ENCODE measurements at places on chromosomes 13 and 19.

DNA sequence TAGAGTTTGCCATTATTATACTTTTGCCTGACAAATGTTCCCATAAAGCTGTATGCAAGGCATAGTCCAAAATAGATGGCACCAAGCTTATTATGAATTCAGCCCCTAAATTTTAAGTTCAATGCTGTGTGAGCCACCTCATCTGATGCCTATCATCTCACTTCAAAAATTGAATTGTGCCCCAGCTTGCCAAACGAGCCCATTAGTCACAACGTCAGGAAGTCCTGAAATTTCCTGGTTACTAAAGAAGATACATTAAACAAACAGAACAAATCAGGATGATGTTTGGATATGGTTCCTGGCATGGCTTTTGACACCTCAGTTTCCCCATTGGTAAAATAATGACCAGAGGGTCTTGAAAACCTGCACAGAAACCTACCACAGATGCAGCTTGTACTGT is 147.5 kb upstream of the SOX21 start:
- DNase-seq, result no peak

- no peak for DNase-seq
Observed at GRCh38 chr19:1389033-1389940, 5.6 kb downstream of the NDUFS7 start.

- DNase-seq, result peak; percentile 78
Observed at GRCh38 chr19:19342086-19343015, 21.7 kb downstream of the MAU2 start.

GRCh38 chr19:30802424-30803013 is 430.3 kb downstream of the ZNF536 start:
- DNase-seq, result no peak

DNA sequence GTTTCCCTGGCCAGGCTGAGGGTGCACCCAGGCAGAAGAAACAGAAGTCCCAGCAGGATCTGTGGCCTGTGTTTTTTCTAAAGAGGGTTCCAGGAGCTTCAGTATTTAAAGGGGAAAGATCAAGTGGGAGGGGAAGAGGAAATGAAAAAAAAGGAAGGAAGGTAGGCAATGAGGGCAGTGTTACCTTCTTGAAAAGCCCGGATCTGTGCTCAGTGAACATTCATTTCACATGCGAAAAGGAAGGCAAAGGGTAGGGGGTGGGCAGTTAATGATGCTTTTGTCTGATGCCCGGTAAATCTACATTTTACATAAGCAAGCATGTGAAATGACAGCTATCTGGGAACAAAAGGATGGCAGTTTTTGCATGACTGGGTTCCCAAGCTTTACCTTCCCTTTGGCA is 326.2 kb downstream of the UQCRFS1 start:
- DNase-seq, result no peak

- no peak for DNase-seq
Observed at GRCh38 chr13:106835477-106835876, 267.5 kb upstream of the ARGLU1 start.

- DNase-seq, result no peak
Observed at GRCh38 chr19:16463991-16464575, 7.7 kb downstream of the EPS15L1 start.

- peak; percentile 81 for DNase-seq
Observed at GRCh38 chr19:17579661-17580244, 24.3 kb downstream of the COLGALT1 start.

DNA sequence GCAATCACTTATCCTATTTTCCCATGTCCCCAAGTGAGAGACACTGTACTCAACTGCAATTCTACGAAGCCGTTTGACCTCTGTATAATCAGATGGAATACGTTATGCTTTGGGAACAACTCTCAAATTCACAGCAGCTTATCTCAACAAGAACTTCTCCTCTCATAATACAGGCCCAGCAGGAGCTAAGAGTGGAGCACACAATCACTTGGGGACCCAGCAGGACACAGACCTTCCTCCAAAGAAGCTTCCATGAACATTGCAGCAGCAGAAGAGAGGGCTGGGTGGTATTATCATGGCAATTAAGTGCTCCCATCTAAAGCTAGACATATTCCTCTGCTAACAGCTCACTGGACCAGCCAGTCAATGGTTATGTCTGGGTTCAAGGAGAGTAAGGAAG is 428.3 kb upstream of the MIR17HG start:
- no peak for DNase-seq

GRCh38 chr19:2212861-2213711 is 23.0 kb downstream of the PLEKHJ1 start:
- DNase-seq, result no peak

GRCh38 chr13:90591927-90592268 is 755.6 kb upstream of the MIR17HG start:
- no peak for DNase-seq

Measured in liver (tissue), 10 donors.